ENCODE measurements at places on chromosomes 12 and 14.

DNA sequence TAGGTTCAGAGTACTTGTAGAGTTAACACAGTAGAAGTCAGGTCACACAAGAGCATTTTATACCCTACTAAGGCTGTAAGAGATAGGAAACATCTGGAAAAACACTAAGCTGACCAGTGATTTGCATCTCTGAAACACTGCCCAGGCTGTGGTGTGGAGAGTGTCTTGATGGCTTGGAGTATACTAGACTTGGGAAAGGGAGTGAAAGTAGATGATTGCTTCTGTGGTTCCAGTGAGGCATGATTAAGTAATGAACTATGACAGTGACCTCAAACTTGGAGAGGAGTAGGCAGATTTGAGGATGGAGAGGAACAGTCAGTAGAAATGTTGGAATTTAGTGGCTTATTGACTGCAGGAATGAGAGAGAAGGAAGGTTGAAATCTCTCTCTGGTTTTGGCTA, 201.2 kb downstream of the FLRT2 start:
- no peak for DNase-seq

DNA sequence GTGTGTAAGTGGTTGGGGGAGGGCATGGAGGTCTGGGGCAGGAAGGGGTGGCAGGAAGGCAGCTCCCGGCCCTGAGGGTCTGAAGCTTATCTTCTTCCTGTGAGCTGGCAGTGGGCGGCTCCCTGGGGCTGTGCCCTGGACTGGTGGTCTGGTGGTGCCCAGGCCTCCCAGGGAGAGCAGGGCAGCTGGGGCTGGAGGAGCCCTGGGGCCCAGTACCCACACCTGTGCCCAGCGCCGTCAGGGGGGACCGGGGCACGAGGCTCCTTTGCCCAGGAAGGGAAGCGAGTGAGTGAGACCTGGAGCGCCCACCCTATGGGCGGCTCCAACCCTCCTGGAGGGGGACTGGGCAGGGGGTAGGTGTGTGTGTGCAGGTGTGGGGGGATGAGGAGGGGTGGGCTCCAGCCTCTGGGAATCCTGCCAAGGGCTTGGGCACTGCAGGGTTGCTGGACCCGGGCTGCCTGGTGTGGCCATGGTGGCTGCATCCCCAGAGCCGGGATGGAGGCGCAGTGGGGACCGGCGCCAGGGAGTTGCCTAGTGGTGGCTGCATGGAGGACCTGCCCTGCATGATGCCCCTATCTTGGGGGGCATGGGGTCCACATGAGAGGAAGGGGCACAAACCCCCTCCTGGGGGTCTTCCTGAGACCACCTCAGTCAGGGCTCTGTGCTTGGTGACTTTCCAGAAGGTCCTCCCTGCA, 353.6 kb downstream of the TMEM121 start:
- DNase-seq: no peak

DNA sequence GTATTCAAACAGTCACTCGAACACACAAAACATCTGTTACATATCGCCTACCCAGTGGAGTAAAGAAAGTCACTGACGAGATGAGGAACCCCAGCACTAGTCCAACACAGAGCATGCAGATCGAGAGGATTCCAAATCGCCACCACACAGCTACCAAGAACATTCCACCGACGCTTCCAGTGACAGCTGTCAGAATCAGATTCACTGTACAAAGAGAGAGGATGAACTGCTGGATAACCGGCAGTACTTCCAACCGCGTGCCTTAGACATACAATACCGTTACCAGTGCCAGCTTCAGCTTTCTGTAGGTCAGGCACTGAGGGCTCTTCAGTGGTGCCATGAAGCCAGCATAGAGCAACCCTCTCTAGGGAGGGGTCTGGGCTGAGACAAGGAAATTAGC, 34.5 kb downstream of the TM7SF3 start:
- DNase-seq: no peak

DNA sequence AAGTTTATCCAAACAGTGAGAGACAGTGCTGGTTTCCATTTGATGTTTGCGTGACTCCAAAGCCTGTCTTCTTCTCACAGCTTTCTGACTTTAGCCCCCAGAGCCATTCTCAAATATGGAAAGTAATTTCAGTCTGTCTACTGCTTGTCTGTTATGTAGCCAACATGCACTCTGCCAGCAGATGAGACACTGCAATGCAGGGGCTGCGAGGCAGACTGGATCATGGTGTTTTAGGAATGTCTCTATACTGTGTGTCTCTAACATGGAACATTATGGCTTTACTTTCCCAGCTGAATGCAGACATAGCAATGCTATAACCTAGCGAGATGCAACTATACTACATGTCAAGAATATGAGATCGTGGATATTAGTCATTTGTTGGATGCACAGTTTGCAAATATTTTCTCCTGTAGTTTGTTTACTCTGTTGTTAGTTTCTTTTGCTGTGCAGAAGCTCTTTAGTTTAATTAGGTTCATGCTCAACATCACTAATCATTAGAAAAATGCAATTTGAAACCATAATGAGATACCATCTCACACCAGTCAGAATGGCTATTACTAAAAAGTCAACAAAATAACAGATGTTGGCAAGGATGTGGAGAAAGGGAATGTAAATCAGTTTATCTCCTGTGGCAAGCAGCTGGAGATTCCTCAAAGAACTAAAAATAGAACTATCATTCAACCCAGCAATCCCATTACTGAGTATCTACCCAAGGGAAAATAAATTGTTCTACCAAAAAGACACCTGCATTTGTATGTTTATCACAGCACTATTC, 235.8 kb upstream of the TMTC1 start:
- DNase-seq: no peak

- no peak for DNase-seq
These were observed 1.8 kb upstream of the VSX2 start for GRCh38 chr14:74237441-74237840.

DNA sequence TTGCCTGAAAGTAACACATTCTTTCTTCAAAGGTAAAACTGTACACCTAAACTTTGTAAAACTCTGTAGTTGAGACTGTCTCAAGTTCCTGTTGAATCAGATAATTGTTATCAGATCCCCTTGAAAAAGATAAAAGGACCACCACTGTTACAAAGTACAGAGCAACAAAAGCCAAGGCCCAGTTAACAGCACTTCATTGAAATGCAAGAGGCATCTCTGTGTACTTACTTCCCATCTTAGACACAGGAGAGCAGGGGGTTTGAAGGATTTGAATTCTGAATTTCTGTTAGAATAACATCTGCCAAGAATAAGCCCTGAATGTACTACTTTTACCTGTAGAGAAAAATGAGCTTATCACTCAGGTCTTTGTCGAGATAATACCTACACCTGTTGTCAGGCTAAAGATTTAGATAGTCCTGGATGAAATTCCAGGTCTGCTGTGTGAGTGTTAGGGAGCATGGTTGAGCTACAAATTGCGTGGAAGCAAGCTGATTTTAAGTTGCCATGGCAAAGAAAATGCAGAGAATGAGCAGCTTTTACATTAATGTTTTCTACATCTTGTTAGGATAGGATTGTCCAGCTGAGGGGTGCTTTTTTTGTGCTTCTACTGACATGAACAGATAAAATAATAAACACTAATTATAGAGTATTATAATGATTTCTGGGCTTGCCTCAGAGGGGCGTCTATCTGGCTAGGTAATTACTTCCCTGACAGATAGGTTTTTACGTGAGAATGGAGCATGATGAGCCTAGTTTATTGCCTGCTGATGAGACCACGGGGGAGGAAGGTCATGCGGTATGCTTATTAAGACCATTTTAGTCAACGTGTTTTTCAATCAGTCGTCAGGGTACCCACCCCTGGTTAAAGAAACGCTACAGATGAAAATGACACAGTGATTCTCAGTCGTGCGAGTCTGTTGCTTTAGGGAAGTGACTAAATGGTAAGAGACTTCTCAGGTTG, 309.2 kb downstream of the PAWR start:
- DNase-seq: no peak

DNA sequence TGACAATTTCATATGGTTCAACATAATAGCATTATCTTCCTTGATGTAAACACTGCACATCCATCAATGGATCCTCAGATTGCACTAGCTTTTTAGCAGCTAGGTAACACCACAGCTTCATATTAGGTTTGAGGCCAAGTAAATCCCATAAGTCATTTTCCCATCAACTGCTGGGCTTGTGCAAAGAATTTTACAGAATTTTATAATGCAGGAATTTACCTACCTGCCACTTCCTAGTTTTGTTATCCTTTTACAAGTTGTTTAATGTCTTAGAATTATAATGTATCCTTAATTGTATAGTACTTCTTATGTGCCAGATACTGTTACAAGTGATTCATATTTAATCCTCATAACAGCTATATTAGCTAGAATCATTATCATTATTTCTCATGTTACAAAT, 36.4 kb downstream of the CPNE8 start:
- DNase-seq: no peak

- DNase-seq: no peak
These were observed 18.5 kb downstream of the MEG3 start for GRCh38 chr14:100844421-100844820.

DNA sequence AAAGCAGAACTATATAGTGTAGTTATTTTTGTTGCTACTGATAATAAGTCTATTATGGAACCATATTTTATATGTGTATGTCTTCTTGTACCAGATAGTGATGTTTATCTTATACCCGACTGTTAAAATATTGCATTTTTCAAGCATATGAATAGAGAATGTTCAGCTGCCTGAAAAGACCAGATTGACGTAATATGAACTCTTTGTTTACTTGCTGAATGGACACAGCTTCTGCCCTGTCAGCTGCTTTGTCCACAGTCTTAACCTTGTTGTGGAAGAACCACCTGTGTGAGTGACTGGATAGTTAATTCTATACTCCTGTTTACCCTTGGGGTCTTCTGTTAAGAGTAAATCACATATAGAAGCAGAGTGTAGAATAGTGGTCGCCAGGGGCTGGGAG, 109.3 kb downstream of the LGR5 start:
- no peak for DNase-seq

DNA sequence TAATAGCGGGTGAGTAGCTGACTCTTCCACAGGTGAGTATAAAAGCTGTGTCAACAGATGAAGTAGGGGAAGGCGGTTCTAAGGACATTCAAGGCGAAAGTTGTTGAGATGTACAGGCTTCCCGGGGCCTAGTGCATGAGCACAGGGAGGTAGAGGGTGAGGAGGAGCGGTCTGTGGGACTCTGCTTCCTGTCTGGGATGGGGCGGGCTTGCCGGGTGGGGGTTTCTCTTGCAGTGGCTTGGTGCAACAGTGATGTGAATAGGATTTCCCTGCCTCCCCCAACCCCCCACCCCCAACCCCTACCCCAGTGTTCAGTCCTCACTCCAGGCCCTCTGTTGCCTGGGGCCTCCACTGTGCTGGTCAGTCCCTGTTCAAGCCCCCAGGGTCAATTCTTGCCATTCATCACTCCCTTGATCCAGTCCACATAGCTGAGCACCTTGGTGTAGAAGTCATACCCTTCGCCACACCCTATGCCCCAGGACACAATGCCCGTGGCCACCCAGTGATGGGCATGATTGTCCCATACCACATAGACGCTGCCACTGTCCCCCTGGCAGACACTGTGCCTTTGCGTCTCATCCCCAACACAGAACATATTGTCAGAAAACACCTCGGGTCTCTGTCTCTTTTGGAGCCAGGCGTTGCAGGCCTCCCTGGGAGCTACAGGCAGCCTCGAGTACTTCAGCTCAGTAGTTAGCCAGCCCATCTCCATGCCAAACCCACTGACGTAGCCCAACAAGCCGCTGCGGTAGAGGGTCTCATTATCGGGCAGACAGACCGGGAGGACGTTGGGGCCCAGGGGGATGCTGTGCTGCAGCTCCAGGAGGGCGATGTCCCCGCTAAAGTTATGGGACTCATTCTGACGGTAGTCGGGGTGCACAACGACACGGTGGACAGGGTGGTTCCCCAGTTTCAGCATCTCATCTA, 4.0 kb upstream of the C1R start:
- no peak for DNase-seq

GRCh38 chr14:74524076-74524811, 30.7 kb downstream of the ISCA2 start:
- DNase-seq: no peak

- DNase-seq: no peak
These were observed 151.5 kb downstream of the PRKCH start for GRCh38 chr14:61472801-61473376.

DNA sequence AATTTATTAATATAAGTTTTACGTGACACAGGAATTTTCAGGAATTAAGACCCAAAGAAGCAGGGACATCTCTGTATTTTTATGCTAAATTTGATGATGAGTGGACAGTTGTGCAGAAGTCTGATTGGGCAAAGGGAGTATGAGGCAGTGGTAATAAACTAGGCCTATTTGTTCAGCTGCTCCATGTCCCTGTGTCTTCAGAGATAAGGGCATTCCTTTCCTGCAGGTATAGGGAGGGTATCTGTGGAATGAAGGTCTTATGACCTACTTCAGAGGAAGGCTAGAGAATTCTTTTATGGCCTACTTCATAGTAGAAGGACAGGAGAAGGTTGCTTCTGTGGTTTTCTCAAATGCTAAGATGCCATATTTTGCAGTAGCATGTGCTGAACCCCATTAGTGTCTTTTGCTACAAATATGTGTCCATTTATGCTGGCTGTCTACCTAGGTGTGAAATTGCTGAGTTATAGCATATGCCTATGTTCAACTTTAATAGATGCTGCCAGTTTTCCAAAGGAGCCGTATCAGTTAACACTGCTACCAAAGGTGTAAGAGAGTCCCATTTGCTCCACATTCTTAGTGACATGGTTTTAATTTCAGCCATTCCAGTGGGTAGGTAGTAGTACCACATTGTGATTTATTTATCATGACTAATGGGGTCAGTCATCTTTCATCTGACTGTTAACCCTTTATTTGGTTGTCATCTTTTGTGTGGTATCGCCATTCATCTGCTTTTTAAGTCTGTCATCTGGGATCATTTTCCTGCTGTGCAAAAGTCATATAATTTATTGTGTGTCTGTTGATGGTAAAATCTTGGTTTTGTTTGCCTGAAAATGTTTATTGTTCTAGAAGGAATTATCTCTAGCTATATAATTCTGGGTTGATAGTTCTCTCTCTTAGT, 410.7 kb upstream of the RGS6 start:
- no peak for DNase-seq

DNA sequence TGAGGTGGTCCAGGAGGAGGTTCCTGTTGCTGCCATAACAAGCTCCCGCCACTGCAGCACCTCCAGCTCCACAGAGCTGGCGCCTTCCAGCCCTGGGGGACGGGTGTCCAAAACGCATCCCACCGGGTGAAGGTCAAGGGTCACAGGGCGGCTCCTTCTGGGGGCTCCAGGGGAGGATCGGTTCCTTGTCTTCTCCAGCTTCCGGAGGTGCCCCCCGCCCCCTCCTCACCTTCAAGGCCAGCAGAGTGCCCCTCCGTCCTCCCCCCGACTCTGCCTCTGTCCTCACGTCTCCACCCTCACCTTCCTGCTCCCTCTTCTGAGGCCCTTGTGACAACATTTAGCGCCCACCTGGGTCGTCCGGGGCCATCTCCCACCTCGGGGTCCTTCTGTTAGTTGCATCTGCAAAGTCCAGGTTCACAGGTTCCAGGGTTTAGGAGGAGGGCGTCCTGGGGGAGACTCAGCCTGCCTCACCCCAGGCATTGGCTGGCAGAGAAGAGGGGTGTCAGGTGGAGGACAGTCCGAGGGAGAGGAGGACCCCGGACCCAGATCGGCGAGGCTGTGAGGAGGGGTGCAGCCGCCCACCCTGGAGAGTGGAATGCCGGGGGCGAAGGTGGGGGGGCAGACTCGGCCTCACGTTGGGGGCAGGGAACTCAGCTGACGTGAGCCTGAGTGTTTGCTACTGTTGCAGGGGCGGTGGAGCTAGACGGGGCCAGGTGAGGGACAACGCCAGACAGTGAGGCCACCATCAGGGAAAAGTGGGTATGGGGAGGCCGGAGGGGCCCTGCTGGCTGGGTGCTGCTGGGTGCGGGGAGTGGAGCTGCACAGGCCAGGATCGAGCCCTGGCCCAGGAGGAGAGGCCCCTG, 205.5 kb upstream of the C14orf180 start:
- no peak for DNase-seq

GRCh38 chr12:41521872-41522379, 333.8 kb downstream of the PDZRN4 start:
- no peak for DNase-seq

GRCh38 chr14:47194055-47194454, 481.4 kb downstream of the MDGA2 start:
- no peak for DNase-seq

Measured in left renal pelvis (tissue), 4 donors.